ENCODE measurements at places on chromosomes 12 and 14. TPM values are rescaled to one million over a fixed set of nuclear protein-coding genes. Genes with fewer than 3 reads are reported as not detected.

DNA sequence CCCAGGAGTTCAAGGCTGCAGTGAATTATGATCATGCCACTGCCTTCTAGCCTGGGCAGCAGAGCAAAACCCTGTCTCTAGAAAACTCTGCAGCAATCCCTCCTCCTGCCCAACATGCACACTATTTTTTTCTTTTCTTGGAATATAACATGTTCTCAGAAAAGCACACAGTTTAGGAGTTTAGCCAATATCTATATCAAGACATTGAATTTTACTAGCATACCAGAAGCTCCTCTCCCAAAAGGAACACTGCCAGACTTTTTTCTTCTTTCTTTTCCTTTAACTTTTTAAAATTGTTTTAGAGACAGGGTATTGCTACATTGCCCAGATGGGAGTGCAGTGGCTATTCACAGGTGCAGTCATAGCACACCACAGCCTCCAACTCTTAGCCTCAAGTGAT, 107.1 kb upstream of the AEBP2 start:
- DNase-seq: no peak

GRCh38 chr12:22206111-22206728, 128.3 kb downstream of the ST8SIA1 start:
- no peak for DNase-seq

RIPK3 gene
- total RNA-seq: 156 TPM

DNA sequence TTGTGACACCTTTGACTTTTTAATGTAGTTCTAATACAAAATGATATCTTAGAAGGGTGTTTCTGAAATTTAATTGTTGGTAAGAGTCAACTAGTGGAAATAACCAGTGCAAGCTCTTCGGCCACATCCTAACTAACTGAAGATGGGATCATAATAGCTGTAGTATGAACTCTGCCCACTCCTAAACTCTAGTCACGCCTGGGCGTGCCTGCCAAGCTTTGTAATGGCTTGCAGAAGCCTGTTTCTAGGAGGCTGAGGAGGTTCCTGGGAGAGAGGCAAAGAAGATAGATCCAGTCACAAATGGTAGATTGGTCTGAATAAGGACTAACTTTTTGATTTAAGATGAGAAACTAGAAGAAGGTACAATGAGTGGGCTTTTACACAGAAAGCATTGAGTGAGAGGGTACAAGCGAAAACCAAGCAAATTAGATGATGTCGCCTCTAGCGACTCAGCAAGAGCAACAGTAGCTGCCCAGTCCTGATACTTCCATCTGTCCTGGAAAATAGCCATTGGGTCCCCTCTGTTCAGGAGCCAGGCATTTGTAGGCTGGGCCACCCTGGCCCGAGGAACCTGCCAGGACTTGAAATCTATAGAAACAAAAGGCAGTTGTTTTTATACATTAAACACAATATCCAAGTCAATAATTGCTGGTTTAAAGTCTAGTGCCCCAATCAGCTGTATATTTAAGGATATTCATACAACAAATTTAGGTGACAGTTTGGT, 148.8 kb downstream of the SLC38A4 start:
- peak; percentile 32 for DNase-seq

DNA sequence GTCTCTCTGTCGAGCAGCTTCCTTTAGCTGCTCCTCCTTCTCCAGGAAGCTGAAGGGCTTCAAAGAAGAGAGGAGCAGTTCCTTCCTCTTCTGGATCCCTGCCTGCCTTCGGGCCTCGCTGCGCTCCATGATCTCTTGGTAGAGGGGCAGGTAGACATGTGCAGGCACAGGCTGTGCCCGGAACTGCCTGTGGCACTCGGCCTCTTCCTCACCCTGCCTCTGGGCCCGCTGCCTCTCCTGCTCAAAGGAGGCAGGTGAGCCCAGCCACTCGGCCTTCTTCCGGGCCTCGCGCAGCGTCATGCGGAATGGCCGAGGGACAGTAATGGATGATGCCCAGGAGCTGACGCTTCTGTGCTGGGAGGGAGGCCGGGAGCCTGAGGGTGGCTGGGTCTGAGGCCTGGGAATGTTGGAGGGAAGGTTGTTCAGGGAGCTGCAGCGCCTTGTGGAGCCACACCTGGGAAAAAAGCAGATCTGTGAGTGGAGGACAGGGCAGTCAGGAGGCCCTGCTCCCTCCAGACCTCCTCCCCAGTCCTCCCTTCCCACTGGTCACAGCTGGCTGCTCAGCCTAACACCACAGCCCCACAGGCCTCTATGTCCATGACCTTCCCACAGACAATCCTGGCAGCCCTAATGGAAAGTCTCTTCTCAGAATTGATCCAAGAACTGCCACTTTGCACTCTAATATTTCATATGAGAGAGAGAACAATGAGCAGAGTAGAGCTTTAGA, 5.3 kb downstream of the FAM161B start:
- DNase-seq: peak; percentile 24

GRCh38 chr14:61284001-61284400, 2.9 kb upstream of the TMEM30B start:
- DNase-seq: no peak

- DNase-seq: no peak
Observed at GRCh38 chr12:13631873-13632272, 349.5 kb downstream of the GRIN2B start.

DNA sequence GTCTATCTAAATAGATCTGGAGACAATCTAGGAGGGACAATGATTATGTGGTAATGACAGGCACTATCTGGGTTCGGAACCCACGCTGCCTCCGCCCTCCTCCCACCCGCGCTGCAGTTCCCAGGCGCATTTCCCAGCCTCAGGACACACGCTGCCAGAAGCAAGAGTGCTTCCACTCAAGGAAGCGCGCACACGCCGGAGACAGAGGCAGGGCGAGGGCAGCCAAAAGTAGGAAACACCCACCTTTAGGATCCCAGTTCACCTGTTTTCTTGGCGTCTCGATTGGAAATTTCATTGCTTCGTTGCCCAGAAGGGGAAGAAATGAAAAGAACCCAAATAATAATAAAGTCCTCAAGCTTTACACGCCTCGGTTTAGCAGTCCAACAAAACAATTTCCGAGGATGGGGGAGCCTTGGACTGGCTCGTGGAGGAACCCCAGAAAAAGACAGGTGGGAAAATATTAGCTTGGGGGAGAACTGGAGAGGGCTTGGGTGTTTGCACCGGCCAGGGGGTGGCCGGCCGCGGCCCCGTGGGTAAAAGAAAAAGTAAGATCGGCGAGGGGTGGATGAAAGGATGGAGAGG, 474 bp downstream of the KCNK10 start:
- no peak for DNase-seq

DNA sequence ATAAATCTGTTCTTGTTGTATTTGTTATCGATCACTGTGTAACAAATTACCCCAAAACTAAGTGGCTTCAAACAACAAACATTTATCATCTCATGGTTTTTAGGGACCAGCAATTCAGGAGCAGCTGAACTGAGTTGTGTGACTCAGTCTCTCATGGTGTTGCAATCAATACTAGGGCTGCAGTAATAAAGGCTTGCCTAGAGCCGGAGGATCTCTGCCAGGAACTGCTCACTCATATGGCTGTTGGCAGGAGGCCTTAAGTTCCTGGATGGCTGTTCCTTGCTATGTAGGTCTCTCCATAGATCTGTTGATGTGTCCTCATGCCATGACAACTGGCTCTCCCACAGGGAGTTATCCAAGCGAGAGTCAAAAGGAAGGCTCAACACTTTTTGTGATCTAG, 3.8 kb upstream of the PSMC6 start:
- peak; percentile 54 for DNase-seq

All from transverse colon (tissue), 4 donors.